T-helper 9 cell (primary cell): ENCODE measurements at places on chromosomes 1 and 21.

GRCh38 chr1:36624466-36624865 lies 141.8 kb upstream of the CSF3R start:
- DNase-seq = no peak

DNA sequence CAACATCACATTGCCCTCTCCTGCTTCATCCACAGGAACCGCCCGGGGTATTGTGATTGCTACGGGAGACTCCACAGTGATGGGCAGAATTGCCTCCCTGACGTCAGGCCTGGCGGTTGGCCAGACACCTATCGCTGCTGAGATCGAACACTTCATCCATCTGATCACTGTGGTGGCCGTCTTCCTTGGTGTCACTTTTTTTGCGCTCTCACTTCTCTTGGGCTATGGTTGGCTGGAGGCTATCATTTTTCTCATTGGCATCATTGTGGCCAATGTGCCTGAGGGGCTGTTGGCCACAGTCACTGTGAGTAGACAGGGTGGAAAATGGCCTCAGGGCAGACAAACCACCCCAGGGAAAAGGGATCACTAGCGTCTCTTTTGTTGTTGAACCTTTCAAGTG lies 12.7 kb downstream of the ATP1A4 start:
- DNase-seq = no peak

DNA sequence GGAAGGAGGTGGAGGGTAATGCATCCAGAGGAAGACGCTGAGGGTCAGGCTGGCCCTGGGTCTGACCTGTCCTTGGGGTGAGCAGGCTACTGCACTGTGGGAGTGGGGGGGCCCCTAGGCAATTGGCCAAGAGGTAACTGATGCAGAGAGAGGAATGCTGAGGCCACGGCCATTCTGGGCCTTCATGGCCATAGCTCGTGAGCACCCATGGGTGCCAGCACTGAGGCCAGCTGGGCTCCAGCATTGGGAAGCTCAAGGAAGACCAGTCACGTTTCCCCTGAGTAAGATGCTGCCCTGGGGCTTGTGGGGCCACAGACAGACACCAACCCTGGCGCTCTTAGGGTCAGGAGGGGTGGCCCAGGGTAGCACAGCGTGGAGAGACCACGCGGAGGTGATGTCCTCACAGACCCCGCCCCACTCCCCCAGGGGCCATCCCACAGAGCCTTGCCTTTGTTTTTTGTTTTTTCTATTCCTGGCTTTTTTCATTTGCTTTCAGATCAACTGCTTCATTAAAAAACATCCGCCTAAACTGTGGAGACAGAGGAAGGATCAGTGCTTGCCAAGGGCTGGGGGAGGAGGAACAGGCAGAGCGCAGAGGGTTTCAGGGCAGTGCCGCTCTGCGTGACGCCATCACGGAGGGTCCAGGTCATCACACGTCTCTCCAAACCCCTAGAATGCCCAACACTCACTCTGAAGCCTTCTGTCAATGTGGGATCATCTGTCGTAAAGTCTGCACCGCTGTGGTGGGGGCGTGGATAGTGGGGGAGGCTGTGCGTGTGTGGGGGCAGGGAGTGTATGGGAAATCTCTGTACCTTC lies 61.1 kb downstream of the SIK1 start:
- DNase-seq = no peak

DNA sequence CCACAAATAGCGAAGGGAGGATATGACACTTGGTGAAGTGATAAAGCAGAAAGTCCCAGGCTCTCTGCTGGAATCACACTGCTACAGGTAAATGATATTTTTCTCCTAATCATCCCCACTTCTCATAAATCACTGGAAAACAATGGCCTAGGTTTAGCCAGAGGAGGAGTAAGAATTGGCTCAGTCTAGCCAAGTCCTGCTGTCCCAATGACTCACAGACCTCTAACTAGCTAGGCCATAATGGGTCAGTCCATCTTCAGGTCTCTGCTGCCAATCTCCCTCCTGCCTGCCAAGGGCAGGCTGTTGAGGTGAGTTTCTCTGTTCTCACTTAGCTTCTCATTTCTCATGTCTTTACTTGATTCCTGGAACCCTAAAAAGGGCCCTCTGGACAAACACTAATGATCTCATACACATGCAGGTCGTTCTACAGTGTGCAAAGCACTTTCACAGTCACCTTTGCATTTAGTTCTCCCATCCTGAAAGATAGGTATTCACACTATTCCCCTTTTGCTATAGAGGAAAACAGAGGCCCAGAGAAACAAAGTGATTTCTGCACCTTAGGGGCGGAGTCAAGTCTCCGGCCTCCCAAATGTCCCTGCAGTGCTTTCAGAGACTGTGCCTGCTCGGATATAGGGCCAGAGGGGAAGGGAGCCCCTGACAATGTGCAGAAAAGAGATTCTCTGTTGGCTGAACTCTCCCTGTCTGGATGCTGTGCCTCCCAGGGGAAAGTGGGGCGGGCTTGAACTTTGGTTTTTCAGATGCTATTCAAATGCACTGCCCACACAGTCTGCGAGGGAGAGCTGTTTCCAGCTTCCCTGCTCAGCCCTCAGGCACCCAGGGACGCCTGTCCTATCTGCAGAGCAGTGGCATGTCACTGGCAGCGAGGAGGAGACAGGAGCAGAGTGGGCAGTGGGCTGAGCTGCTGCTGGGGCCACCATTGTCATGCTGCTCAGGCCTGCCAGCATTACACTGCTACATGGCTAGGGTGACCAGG lies 3.9 kb upstream of the CDK18 start:
- no peak for DNase-seq

- no peak for DNase-seq
Observed at GRCh38 chr1:175599212-175599705, 144.1 kb downstream of the TNR start.

- no peak for DNase-seq
Observed at GRCh38 chr1:220954321-220955075, 75.3 kb downstream of the HLX start.

DNA sequence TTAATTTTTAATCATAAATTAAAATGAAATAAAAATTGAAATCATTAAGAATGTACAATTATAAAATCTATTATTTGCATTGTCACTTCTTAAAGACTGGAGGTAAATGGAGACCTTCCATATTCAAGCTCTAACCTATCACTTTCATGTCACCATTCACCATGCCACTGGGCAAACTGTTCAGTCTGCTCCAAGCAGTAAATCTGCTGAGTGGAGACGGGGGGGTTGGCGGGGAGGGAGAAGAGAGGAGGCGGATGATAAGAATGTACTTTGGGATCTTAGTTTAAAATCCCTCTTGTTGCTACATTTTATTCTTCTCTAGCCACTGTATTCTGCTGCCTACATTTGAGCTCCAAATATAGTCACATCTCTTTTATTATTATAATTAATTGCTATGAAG lies 365.9 kb upstream of the NFIA start:
- no peak for DNase-seq

DNA sequence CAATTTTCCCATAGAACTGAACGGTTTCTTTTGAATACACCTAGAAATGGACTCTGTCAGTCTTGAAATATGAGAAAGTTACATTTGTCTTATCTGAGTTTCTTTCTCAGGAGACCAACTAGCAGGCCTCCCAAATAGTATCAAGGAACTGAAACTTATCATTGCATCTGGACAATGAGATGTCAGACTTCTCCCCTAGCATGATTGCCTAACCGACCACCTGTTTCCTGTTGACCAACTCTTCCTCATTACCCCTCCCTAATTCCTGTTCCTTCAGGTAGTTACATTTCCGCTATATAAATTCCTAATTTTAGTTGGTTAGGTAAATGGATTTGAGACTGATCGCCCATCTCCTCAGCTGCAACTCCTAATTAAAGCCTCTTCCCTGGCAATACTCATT lies 1587.3 kb downstream of the NCAM2 start:
- DNase-seq = no peak

- no peak for DNase-seq
Observed at GRCh38 chr1:29767088-29767685, 530.9 kb downstream of the PTPRU start.

GRCh38 chr1:43449708-43450069 lies 4.0 kb downstream of the HYI start:
- no peak for DNase-seq

DNA sequence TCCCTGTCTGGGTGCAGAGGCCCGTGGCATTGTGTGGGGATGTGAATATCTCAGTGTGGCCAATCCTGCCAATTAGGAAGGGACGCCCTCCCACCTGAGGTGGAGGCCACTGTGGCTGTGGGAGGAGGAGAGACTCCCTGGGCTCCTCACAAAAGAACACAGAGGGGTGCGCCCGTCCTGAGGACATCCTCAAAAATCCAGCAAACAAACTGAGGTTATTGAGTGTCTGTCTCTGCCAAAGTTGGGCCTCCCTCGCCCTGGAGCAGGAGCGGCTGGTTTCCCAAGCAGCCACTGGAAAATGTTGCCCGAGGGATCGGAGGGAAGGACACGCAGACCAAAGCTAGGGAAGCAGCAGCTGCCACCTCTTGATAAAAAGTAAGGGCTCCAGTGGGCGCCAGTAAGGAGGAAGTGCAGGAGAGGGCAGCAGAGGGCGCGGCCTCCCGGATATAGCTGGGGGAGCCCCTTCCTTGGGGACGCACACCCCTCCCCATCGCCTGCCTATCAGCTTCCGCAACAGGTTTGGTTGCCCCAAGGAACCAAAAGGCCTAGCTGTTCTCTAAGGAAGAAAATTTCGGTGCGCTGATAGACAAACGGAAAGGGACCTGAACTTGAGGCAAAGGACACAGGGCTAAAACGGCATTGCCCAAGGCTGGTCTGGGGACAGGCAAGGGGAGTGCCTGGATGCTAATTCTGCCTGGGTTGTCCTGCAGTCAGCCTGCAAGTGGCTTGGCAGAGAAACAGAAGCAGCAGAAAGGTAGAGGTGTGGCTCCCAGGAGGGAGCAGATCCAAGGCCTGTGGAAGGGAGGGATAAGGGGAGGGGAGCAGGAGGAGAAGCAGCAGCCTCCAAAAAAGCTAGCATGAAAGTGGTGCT lies 1.7 kb upstream of the GRIK3 start:
- no peak for DNase-seq

DNA sequence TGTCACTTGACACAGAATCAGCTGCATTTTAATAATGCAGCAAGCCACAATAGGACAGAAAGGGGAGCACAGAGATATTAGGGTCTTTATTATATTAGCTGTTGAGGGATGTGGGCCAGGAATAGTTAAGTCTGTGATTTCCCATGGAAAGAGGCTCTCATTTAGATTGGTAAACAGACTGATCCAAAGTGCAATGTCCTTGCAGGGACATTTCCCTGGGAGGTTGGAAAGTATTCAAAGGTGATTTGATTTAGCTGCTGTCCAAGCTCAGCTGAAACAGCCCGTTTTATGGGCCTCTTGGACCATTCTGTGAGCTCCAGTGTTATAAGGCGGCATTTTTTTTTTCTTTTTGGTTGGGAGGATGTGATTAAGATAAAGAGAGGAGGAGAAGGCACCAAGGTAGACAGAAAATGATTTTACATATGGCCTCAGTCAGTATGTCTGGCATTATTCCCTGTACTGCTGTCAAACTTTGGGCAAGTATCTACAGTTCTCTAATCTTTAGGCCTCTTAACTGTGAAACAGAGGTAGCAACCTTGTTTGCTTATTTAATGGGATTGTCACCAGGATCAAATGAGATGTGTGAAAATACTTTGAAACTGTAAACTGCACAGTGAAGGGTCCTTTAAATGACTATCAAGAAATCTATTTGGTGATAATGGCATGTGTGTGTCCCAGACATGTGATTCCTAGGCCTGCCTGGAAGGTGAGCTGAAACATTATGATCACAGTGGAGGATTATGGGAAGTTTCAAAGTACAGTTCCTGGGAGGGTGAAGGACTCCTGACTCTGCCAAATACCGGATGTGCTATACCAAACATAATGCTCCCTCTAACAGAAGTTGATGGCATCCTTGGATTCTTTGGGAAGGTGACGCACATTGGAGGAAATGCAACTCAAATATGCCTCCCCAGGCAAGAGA lies 62.2 kb downstream of the NOS1AP start:
- DNase-seq = no peak

DNA sequence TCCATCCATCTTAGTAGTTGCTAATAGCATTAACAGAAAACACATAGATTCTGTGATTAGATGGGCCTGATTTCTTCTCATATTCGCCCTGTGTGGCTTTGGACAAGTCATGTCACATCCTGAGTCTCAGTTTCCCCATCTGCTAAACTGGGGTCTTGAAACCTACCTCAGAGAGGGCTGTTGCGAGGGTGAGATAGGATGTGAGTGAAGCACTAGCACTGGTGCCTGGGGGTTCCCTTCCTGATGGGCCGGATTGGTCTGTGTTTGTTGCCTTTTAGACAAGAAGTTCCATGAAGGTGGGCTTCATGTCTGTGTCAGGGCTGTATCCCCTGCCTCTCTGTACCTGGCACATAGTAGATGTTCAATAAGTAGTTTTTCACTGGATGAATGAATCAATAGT lies 3.5 kb upstream of the MAN1C1 start:
- DNase-seq = no peak

- DNase-seq = no peak
Observed at GRCh38 chr1:103447471-103447870, 78.0 kb upstream of the RNPC3 start.

GRCh38 chr1:154860156-154860870 lies 9.8 kb downstream of the KCNN3 start:
- no peak for DNase-seq

DNA sequence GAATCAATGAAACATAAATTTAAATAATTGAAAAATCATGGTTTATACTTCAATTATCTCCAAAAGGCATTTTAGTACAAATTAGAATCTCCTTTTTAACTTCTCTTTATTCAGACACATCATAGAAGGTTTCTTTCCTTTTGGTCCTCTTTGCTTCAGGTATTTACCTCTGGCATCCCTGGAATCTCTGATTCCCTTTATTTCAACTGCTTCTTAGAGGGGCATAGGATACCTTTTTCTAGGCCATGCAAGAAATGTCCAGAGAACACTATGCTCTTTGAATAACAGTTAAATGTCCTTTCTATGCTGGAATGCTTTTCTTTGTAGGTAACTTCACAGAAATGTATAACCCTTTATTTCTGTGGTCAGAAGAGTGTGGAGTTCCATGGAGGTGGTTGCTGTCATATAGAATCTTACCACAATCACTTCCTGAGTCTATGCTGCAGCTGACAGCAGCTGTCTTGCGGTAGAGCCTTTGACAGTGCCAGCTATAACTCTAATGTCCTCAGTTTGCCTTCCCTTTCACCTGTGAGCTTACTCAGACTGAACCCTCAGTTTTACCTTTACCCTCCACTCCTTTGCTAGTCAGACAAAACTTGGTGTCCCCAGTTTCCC lies 8.6 kb downstream of the LAMC2 start:
- no peak for DNase-seq

- DNase-seq = no peak
Observed at GRCh38 chr1:54585181-54586066, 37.4 kb downstream of the ACOT11 start.

- DNase-seq = no peak
Observed at GRCh38 chr1:116763787-116764465, 9.7 kb downstream of the CD2 start.

GRCh38 chr21:41064334-41064791 lies 103.6 kb upstream of the BACE2 start:
- no peak for DNase-seq

GRCh38 chr1:43282220-43283195 lies 2.9 kb downstream of the C1orf210 start:
- no peak for DNase-seq

- DNase-seq = no peak
Observed at GRCh38 chr1:56137521-56138505, 441.6 kb downstream of the PLPP3 start.
